SJCRH30 (cell line): ENCODE measurements at places on chromosomes 12 and 14.

DNA sequence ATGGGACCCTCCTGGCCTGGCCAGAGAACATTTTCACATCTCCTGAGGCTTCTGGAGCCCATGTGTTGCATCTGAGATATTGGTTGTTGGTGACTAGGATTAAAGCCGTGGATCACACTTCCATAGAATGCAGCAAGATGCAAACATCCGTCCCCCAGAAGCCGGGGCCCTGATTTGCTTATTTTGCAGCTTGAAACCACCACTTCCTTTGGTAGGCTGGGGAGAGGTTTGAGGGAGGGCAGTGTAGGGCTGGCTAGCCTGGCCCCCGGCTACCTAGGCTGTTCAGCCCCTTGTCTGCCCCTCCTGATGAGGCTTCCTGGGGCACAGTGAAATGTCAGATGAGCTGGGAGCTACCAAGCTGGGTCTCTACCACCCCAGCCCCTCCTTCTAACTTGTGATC is 209.7 kb upstream of the PWP1 start:
- no peak for DNase-seq

DNA sequence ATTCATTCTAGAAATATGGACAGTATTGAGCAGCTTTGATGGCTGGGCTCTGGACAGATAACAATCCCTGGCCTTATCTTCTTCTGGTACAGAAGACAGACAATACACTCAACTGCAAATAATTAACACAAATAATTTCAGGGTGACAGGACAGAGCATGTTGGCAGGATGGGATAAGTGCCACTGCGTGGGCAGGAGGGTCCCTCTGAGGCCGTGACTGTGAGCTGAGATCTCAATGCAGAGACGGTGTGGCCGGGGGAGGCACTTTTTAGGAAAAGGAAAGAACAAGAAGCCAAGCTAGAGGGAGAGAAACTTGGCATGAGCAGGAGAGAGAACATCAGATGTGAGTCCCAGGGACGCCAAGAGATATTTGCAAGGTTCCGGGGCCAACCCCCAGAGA is 8.1 kb downstream of the SYNE3 start:
- no peak for DNase-seq

DNA sequence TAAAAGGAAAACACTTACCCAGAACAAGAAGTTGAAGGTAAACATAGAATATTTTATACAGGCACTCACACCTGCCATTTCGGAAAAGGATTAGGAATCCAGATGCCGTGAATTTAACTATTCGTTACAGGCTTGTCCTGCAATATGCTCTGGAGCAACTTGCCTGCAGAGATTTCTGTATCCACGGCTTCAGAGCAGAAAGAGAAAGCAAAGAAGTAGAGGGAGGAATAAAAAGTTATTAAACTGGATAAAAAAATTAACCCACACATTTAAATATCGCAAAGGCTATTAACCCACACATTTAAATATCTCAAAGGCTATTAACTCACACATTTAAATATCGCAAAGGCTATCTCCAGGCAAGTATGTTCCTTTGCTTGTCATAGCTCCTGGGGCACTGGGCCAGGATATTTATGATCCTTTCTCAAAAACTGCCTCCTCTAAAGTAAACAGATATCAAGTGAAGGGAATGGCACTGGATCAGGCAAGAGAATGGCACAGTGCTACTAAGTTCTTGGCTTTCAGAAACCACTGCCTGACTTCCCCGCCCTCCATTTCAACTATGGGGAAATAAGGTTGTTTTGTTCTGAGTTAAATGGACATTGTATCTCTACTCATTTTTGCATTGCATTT is at the start of gene TSPAN8:
TSPAN8 (minus strand) TSS at position 399 of the 633 bp plus-strand sequence; CDS start at position 78, 321 bp downstream.
- no peak for DNase-seq

DNA sequence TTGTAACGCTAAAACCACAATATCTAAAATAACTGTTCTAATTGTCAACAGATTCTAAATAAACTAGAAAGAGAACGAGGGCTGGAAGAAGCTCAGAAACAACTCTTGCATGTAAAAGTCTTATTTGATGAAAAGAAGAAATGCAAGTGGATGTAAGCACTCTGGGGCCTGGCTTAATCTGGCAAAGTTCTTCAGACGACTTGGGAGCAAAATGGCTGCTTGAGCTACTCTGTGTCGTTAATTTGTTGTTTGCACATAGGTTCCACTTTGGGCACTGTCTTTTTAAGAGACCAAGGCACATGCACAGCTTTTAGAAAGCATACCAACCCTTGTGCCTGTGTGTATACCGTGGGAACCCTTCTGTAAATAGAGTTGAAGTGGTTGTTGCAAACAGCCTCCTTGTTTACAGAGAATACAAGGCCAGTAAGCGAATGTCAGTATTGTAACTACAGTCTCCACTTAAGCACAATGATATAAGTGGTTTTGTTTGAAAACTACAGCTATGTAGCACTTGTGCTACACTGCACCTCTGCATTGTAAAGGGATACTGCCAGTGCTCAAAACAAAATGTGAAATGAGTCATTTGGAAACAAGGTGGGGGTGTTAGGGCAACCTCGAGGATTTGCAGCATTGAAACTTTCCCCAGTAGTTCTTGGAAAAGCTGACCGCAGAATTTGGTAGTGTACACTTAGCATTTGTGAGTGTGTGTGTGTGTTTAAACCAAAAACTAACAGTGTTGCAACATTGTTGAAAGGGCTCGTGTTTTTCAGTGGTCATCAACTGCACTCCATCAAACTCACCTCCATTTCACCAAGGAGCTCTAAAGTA is 154.3 kb downstream of the CEP83 start:
- DNase-seq, result no peak

DNA sequence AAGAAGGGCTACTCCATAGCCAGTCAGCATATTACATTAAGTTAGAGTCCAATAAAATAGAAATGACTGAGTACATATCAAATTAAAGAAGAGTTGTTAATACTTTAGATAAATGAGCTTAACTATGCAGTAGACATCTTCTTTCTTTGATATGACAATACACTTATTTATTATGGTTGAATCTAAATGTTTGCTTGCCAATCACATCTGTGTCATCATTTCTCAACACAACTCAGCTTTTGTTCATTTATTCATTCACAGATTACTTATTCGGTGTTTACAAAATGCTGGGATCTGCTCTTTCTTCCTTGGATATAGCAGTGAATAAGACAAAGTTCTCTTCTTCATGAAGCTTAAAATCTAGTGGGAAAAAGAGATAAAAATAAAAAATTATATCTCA is 614.6 kb upstream of the ATP2B1 start:
- DNase-seq, result no peak

GRCh38 chr12:78559886-78560285 is 304.7 kb upstream of the SYT1 start:
- DNase-seq, result no peak

DNA sequence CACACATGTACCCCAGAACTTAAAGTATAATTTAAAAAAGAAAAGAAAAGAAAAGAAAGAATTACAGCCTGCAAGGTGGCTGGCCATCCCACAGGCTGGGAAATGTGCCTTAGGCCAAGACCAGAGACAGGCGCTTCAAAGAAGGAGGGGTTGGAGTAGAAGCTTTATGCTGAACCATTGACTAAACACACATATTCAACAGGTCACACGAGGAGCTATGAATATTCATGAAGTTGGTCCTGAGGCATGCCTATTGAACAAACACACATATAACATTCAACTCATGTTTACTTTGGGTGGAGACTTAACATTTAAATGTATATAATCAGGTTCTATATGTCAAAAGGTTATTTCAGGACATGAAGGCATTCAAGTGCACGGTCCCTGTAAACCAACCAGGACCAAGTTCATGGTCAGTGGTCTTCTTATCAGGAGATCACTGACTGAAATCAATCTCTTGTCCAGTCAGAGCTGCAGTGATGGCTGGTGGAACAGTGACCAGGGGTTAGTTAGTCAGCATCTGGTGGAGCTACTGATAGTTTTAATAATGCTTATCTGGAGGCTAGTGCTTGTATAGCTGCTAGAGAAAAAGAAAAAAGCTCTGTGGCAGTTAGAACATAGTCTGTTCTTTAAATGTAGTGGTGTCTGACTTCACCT is 35.6 kb upstream of the ITPR2 start:
- no peak for DNase-seq
